ENCODE measurements at places on chromosomes 4 and X.
A peak's percentile ranks its signal among the peaks of the same experiment; 100 is the strongest.

GRCh38 chr4:189304809-189305208 is 635.9 kb upstream of the FRG1 start:
- DNase-seq, result no peak

DNA sequence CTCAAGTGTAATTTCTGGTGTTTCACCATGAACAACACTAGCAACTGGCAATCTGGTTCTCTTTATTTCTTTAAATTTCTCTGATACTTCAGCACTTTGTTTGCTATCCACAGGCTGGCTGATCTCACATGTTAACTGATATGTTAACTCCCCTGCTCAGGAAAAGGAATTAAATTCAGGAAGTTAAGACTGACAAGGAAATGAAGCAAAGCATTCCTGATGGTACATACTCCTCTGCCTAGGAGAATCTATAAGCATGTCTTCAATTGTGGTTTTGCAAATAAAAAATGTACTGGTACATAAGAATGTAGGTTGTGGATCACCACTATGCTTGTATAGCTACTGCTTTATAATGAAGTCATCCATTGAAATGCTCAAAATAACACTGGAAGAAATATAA is 1119.2 kb upstream of the INTU start:
- DNase-seq, result no peak

DNA sequence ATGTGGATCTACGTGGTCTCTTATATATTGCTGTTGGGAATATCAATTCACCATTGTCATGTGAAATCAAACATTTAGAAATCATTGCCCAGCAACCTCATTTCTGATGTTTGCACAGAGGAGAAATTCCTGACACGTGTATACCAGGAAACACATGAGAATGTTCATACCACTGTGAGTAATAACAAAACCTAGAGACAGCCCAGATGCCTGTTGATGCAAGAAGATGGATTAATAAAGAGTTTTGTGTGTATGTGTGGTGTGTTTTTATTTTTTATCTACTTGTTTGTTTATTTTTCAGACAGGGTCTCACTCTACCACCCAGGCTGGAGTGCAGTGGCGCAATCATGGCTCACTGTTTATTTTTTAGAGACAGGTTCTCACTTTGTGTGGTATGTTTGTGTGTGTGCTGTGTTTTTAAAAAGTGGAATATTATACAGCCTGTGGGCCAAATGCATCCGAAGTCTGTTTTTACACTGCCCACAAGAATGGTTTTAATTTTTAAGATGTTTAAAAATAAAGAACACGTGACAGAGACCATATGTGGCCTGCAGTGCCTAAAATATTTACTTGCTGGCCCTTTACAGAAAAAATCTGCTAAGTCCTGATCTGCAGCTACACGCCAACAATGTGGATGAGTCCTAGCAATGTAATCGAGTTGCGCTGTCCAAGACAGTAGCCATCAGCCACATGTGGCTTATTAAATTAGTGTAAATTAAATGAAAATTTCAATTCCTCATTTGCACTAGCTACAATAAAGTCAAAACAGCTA is 39.2 kb downstream of the TXLNG start:
- DNase-seq, result no peak

- DNase-seq, result peak; percentile 61
Measured at GRCh38 chr4:102625232-102625930, 124.2 kb downstream of the NFKB1 start.

GRCh38 chrX:123959281-123960063 is 2.0 kb upstream of the STAG2 start:
- DNase-seq, result peak; percentile 31

DNA sequence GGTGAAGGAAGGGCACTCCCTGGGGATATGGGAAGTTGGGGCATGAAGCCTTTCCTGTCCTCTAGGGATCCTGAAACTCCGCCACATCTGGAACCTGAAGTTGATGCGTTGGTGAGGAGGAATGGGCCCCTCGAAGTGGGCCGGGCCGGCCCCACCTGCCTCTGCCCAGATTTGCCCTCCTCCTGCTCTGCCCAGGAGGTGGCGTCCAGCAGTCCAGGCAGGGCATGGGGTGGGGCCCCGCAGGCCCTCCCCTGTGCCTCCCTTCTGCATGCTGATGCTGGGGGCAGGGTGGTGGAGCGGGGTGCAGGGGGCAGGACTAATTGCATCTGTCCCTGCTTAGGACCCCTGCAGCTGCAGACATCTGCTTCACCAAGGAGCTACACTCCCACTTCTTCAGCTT is 1.8 kb downstream of the TAFAZZIN start:
- DNase-seq, result no peak

DNA sequence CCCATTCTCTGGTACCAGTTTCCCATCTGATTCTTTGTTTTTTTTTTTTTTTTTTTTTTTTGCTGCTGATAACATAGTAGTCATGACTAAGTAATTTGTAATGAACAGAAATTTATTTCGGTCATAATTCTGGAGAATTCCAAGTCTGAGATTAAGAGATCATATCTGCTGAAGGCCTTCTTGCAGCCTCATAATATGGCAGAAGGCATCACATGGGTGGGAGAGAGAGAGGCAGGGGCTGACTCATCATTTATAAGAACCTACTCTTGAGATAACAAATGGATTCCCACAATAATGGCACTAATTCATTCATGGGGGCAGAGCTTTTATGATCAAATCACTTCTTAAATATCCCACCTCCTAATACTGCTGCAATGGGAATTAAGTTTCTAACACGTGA is 1034.3 kb downstream of the STIM2 start:
- DNase-seq, result no peak

DNA sequence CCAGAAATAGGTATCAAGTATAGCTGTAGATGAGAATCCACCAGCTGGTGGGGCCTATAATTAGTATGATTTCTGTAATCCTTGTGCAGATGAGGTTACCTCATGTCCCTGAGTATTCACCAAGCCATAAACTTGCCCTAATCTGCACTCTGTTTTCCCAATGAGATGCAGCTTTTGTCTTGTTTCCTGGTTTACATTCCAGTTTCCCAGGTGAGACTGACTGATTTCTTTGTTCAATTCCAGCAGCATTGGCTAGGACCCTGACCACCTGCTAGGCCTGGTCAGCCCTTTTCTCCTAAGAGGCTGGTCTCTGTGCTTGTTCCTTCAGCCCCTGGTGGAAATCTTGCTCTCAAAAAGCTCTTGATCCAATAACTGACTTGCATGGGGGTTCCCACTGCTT is 44.6 kb downstream of the GABRB1 start:
- no peak for DNase-seq

Data from OCI-LY7 (cell line).